ENCODE measurements at places on chromosomes 5 and 9.

GRCh38 chr5:176866707-176867310 is 32.3 kb downstream of the HK3 start:
- no peak for DNase-seq

- DNase-seq = no peak
Observed at GRCh38 chr9:119020284-119020683, 349.0 kb downstream of the BRINP1 start.

DNA sequence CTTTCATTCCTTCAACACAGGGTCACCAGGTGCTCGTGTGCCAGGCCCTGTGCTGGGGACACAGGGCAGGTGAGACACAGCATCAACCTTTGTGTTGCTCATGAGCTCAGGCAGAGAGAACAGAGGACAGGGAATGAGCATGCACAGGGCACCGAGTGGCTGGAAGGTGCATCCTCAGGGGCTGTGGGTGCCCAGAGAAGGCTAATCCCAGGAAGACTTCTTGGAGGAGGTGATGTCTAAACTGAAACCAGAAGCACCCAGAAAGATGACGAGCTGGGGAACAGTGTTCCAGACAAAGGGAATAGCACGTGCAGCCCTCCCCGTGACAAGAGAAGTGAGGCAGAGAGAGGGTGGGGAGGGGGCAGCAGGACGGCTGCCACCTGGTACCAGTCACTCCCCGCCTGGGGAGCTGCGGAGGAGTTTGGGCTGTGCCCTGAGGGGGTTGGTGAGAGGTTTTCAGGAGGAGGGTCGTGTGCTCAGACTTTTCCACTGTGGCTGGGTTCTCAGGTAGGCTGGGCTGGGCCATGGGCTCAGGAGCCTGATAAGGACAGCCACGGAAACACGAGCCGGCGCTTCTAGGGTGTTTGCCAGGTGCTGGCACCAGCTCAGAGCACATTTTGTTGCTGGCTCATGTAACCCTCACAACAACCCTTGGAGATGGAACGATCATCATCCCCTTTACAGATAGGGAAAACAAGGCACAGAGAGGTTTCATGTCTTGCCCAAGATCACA is 46.0 kb downstream of the HMCN2 start:
- no peak for DNase-seq

DNA sequence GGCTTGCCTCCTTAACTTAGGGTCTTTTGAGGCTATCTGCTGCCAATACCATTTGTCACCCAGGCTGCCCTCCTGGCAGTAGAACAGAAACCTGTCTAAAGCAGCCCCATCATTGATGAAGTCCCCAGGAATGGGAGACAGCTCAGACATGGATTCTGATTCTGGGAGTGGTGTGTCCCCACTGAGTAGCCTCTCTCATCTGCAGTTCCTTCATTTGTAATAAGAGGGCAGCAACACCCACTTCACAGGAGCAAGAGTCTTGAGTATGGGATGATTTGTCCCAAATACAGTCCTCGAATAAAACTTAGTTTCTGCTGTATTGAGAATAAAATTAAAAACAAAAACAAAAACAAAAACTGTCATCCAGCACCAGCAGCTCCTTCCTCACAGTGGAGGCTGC is 167.6 kb downstream of the ASTN2 start:
- no peak for DNase-seq

- no peak for DNase-seq
Observed at GRCh38 chr9:99134893-99135341, 30.0 kb downstream of the TGFBR1 start.

DNA sequence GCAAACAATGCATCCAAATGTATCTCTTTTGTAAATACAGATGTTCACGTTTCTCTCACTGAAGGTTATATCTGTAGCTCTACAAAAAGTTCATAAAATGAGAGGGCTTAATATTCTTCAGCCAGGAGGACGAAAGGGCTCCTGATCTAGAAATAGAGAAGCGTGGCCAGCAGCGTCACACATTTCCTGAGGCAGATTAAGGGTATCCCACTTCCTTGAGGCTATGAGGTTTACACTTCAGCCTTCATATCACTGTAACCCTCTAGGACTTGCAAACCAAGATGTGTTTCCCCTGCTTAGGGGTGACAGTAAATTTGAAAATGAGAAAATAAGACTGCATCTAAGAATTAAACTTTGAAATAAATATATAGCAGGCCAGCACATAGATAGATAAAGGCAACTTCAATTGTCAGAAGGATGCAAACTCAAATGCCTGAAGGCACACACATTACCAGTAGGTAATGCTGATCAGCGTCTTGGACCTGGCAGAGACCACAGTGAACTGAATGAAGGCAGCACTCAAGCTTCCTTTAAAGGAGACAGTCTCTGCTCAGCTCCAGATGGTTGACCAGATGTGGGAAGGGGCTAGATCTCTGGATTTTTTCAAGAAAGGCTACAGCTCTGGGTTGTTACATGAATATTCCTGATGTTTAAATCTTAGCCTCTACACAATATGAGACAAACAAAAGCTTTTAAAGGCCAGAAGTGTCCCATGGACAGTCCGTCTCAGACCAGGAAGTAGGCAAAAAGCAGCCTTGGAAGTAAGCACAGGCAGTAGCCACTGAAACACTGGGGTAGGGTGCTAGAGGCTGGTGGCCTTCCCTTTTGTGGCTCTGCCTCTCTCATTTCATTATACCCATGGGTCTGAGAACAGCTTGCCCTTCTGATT is 197.7 kb downstream of the MCTP1 start:
- DNase-seq = no peak

DNA sequence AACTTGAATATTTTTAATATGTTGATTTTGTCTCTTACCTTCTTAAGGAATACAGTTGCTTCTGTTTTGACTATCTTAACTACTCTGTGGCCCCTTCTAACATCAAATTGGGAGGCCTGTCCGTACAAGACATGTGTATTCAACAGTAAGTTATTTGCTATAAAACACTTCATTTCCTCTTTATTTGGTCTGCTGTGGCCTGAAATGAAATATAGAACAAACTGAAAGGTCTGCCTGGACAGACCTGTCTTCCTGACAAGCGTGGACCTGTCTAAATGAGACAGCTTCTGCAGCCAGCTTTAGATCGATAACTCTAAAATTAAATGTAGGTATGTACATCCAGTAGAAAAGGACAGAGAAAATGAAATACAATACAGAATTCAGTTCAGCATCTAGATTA is 2.2 kb upstream of the LPAR1 start:
- DNase-seq = no peak

DNA sequence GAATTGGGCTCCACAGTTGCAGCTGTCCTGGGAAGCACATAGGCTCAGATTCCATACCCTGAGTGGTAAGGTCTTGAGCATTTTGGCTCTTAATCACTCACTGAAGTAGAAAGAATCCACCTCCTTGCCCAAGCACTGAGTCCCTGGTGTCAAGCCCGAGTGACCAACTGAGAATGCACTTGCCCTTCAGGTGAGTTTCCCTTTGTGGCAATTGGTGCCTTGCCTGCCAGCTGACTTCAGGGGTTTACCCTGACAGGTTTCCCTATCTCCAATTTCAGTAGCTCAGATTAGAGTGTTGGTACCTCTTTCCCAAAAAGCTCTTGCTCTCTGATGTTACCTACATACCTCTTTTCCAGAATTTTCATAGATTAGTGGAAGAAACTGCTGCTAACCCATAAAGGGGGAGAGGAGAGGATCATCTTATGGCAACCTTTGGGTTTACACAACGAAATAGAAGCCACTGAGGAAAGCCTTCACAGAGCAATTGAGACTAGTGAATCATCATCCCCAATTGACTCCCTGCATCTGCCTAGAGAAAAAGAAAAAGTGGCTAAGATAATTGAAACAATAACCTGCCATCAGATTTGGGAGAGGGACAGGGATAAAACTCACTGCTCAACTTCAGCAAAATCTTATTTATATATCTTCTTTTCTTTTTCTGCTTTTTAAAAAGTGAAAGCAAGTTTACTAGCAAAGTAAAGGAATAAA is 48.6 kb downstream of the CCL28 start:
- peak; percentile 14 for DNase-seq

GRCh38 chr5:59637884-59638580 is 255.5 kb downstream of the PDE4D start:
- DNase-seq = no peak

GRCh38 chr5:73422164-73422563 is 26.4 kb downstream of the FOXD1 start:
- no peak for DNase-seq

GRCh38 chr9:124812441-124812876 is 35.5 kb downstream of the OLFML2A start:
- DNase-seq = no peak

DNA sequence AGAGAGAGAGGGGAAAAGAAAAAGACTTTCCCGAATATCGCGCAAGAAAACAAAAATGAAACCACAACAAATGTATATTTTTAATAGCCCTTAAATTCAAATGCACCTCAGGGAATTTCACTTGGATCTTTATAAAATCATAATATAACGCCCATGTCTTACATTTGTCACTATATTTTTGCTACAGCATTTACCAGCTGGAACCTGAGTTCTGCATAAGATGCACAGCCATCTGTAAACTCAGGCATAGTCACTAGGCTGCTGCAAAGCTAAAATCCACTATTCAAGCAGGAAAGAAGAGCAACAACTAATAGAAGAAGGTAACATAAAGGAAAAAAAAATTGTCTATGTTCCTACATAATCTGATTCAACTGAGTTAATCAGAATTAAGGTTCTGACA is 30.6 kb upstream of the SLCO6A1 start:
- DNase-seq = no peak

DNA sequence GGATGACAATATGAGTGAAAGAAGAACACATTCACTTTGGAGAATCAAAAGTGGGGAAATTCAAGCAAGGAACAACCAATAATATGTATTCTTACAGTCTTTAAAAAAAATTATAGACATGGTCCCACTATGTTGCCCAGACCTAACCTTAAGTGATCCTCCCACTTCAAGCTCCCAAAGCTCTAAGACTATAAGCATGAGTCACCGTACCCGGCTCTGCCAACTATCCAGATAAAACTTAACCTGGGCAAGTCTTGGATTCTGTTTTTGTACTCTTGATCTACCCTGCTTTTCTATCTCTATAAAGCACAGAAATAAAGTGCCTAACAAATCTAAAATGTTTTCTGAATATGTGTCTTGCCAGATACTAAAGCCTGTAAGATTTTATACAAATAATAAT is 30.9 kb downstream of the CEMIP2 start:
- DNase-seq = no peak

DNA sequence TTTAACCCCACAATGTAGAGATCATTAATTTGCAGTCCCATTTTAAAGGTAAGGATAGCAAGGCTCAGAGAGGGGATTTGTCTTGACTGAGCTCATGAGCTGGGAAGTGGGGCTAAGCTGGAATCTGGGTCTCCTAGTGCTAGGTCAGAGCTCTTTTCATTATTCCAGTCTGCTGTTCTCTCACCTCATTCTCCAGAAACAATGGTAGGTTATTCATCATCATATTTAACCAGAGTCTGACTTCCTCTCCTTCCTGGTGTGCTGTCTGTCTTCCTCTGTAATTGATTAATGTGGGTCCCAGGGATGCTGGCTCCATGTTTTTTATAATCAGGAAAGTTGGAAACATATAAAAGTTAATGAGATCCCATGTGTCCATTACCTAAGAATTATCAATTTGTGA is 20.6 kb downstream of the C9orf43 start:
- DNase-seq = no peak

- no peak for DNase-seq
Observed at GRCh38 chr9:124342776-124343485, 72.3 kb downstream of the PSMB7 start.

DNA sequence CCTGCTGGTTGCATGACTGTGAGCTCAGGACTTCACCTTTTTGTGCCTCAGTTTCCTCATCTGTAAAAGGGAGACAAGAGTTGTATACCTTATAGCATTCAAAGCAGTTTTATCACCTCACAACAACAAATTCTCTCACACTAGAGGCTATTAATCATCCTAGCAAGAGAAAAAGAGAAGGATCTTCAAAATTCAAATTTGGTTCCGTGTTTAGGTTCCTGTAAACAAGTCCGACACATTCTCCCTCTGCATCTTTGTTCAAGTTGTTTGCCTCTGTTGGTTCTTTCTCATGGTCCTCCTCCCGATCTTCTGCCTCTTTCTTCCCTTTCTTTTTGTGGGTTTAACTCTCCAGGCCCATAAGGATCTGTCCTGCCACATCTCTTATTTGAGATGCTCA is 218.0 kb downstream of the PIK3R1 start:
- no peak for DNase-seq

- no peak for DNase-seq
Observed at GRCh38 chr5:33439905-33440481, 772 bp upstream of the TARS1 start.

DNA sequence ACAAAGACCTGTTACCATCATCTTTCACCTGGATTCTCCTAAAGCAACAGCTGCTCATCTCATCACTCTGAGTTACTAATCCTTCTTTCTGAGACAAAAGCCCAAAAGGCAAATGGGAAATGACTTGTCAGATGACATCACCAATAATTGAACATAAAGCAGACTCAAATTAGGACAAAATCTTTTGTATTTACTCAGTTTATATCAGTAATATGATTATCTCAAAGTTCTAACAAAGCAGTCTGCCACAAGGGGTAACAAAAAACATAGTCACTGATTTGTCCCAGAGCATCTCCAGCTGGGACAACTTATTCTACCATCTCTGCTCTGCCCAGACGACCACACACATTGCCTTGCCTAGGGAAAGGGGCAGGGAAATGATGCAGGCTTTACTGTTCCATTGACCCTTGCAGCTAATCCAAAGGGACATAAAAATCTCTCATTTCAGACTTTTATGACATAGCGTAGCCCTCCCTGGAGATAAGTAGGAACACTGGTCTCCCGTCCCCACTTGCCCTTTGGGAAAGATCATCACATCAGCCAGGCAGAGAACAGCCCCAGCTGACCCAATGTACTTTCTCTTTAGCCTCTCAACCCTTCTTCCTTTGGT is 249.5 kb upstream of the PTGER4 start:
- no peak for DNase-seq

DNA sequence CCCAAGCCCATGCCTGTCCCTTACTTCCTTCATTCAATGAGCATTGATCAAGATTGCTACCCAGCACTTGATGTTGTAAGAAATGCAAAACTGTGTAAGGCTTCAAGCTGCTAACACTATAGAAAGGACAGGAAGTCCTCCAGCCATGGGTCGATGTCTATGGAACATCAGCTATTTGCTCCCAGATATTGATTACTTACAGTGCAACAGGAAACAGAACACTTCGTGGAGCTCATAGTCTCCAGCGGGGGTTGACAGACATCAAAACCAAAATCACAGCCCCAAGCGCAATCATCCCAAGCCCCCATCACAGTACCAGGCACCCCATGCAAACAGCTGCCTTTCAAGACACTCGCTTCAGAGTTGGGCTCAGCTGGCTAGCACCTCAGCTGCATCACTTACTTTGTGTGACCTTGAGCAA is 26.8 kb upstream of the DUSP1 start:
- no peak for DNase-seq

Measured in activated CD4-positive, alpha-beta T cell treated with anti-CD3 and anti-CD28 coated beads, Interleukin-10, Interleukin-2, amounts not matched to agents 100 ng/mL and 50 ng/mL, durations not matched to agents 16 hours and 8 hours (primary cell).